Osteocyte (in vitro differentiated cells): ENCODE measurements at places on chromosomes 1 and 21. TPM values are rescaled to one million over a fixed set of nuclear protein-coding genes. Genes with fewer than 3 reads are reported as not detected.
A peak's percentile ranks its signal among the peaks of the same experiment; 100 is the strongest.

ANKRD34A gene
- 1.1 and 1.2 TPM in 2 replicates for total RNA-seq

GRCh38 chr1:7491109-7491817 is 279.8 kb upstream of the VAMP3 start:
- no peak for DNase-seq

- DNase-seq, result no peak
Observed at GRCh38 chr1:186927884-186928283, 99.1 kb downstream of the PLA2G4A start.

- DNase-seq, result no peak
Observed at GRCh38 chr1:109477821-109478220, 5.9 kb upstream of the ATXN7L2 start.

SPRR2G gene
- not detected in 2 replicates for total RNA-seq

DNA sequence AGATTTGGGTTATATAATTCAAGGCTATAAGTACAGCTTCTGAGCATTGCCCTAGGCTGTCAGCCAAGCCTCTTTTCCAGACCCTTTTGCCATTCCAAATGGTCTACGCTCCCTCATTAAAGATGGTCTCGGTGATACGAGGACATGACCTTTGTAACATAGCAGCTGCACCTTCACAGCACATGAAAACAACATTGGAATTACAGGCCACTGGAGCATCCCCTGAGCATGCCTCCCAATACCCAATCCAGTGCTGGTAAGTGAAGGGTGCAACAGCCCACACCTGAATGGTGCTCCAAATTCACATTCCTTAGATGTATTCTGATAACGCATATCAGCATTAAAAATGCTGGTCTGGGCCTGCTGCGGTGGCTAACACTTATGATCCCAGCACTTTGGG is 20.1 kb upstream of the PTPRF start:
- DNase-seq, result peak; percentile 32

DNA sequence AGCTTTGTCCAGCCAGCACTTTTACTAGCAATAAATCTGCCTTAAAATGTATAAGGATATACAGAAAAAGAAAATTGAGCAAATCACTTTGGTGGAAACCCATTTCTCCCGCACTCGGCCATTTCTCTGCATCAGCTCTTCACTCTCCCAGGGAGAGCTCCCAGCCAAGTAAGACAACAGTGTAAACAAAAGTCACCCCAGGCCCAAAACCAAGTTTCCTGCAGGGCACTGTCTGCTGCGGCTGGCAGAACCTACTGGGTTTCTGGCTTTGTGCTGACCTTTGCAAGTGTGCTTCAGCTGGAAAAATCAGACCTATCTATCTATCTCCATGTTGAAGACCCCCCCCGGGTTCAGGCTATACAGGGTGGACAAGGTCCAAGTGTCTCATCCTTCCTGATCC is 476.7 kb upstream of the CAMK1G start:
- no peak for DNase-seq

FLAD1 gene
- total RNA-seq, result 30.2 and 31.2 TPM in 2 replicates

DIO1 gene
- not detected in 2 replicates for total RNA-seq

DNA sequence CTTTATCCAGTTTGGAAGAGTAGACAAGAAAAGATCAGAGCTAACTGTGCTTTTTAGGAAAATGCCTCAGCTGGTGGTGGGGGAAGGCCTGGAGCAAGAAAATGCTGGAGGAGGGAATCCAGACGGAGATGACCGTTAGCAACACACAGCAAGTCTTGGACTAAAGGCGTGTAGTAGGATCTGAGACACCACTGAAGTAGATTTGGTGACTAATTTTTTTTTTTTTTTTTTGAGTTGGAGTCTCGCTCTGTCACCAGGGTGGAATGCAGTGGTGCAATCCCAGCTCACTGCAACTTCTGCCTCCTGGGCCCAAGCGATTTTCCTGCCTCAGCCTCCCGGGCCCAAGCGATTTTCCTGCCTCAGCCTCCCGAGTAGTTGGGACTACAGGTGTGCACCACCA is 41.2 kb downstream of the LPAR3 start:
- no peak for DNase-seq

DNA sequence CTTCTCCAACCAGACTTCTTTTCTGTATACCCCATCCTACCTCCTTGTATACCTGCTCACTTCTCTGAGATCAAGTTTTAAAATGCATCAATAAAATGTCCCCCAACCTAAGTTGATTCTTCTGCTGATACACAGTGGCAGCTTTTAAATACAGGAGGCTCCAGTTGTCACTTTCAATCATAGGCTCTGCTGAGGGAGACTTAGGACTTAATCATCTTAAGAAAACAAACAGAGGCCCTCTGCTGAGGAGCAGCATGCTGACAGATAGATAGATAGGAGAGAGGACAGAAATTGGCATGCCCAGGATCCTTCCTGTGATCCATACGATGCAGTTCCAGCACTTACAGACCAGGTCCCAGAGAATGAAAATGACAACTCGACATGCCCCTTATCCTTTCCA is 311.0 kb upstream of the PROX1 start:
- DNase-seq, result no peak

DNA sequence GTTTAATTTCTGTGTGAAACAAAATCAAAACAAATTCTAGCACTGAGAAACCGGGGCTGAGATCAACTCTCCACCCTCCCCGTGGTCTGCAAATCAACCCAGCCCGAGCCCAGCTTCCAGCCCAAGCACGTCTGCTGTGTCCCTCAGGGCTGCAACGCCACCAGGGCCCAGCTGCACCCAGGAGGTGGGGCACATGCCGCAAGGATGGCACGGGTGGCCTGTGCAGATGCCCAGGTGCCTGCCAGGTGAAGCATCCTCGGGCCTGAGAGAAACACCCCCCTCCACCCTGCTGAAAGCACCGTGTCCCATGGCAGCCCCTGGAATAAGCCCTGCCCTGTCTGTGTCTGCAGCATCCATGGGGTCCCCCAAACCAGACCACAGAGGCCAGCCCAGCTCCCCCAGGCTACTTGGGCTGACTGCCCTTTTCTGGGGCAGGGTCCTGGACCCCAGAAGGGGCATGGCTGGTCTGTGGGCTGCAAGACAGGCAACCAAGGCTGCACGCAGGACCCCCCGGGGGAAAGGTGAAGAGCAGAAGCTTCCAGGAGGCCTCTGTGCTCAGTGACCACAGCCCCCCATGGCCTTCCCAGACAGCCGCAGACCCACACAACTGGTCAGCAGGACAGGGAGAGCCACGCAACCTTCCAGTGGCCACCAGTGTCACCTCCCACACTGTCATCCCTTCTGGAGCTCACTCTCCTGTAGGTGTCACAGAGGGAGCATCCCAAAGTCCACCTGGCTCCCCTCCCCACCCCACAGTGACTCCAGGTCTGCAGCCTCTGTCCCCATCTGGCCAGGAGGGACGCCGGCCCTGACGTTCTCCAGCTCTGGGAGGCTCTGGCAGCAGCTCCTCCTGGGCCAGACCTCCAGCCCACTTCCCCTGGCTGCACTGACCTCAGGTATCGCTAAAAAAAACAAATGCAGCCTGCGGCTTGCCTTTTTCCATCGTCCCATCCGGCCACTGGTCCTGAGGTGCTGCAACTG is 7.7 kb downstream of the WNT9A start:
- DNase-seq, result peak; percentile 72

DNA sequence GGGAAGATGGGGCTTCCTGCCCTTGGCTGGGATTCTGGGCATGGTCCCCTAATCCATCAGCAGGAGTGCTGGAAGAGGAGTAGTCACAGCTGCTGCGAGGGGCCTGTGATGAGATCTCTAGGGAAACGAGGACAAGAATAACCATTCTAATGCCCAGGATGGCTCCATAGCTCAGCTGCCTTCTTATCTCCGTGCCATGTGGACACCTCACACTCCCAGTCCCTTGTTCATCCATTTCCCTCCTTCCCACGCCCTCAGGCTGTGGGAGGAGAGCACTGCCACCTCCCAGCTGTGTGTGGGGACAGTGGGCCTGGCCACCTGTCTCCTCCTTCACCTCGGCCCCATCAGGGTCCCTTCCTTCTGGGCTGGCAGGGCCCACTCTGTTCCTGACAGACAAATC is 16.1 kb upstream of the ETV3 start:
- DNase-seq, result no peak
